ENCODE measurements at places on chromosomes 2 and 18.

DNA sequence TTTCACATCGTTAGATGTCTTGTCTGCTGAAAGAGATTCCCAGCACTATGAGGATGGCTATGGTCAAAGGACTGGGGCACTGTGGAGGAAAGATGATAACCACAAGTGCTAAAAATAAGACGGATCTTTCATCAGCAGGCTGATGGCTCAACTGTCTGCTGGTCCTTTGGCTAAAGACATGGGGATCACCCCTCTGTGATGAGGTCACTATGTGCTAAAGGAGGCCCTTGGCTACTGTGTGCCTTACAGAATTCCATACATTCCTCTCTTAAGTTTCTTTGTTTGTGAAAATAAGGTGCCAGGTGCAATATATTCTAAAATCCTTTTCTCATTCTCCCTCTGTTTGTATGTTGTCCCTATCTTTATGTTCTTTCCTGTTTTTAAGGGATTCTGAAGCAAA lies 39.7 kb upstream of the LYPD6 start:
- no peak for DNase-seq

GRCh38 chr2:2102866-2103653 lies 228.0 kb downstream of the MYT1L start:
- no peak for DNase-seq

DNA sequence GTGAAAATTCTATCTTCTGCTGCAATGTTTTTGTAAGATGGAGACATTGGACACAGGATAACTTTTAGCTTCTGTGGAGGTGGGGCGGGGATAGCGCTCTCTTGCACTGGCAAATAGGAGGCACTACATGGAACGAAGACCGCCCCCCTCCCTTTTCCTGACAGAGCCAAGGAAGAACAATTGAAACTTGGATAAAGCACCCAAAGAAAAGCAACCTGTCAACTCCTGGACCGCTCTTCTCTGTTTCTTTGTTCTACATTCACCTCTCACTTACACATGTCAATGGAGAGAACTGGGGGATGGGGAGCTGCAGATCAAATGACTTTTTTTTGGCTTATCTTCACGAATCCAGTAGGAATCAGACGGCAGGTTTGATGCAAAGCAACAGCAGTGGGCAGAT lies 126.3 kb upstream of the CHAC2 start:
- DNase-seq: no peak

- DNase-seq: no peak
These were observed 949 bp downstream of the CDC42EP3 start for GRCh38 chr2:37670378-37671008.

DNA sequence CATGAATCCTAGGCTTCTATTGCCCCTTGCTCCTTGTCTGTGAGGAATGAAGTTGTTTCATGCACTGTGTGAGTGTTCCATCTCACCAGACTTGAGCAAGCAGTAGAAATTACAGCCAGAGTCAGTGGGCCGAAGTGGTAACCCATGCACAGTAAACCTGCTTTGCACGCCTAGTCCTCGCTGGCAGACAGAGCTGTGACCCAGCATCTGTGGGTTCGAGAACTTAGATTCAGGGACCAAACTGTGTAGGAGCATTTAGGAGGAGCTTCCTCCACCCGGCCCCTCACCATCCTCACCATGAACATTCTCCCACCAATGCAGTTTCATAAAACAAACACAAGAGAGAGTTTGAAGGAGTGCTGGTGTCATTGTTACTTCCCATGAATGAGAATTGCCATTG lies 21.6 kb upstream of the TEX51 start:
- no peak for DNase-seq

GRCh38 chr2:25290811-25291495 lies 50.8 kb downstream of the DNMT3A start:
- no peak for DNase-seq

- no peak for DNase-seq
These were observed 62.6 kb downstream of the EN1 start for GRCh38 chr2:118784860-118785259.

GRCh38 chr2:224850081-224850480 lies 133.9 kb upstream of the CCDC195 start:
- DNase-seq: no peak

DNA sequence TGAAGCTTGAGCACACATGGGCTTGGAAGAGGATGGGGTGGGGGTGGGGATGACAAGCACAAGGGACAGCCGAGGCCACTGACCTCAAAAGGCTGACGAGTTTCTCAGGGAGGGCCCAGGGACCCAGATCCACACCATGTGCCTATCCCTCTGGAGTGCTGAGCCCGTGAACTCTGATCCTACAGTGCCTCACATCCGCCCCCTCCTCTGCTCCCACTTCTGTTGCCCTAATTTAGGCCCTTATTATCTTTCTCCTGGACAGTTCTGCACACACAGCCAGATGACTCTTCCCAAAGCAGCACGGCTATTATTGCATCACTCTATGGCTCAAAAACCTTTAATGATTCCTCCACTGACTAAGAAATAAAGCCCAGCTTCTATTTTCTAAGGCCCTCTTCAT lies 24.8 kb downstream of the CYRIA start:
- DNase-seq: no peak

DNA sequence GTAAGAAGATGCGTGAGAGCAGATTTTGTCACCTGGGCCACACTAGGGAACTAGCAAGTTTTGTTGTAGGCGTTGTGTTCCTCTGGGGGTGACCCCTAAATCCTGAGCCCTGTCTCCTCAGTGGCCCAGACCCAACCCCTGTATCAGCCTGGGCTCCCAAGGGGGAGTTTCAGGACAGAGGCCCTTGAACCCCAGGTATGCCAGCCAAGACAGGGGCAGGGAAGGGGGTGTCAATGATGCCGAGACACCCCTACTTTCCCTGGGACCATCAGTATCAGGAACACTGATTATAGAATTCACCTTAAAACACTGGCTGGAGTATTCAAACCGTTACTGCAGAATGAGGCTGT lies 39.1 kb upstream of the RPL31 start:
- no peak for DNase-seq

DNA sequence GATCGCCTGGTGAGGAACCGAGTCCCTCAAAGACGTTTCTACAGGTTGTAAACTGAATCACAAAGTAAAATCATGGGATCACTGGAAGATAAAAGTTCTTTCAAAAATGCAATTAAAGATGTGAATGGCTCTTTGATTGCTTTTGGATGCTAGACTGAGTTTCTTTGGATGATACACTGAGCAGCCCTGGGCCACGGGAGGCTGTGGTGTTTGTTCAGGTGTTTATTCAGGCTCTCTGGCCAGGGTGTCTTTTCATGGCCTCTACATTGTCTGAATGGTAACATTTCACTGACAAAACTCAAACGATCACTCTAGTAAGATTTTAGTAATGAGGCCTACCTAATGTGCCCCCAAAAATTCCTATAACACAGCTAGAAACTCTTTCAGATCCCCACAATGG lies 48.4 kb upstream of the SPATS2L start:
- no peak for DNase-seq

GRCh38 chr18:35511428-35511827 lies 13.7 kb upstream of the INO80C start:
- DNase-seq: no peak

- DNase-seq: no peak
These were observed 142.0 kb upstream of the GAREM1 start for GRCh38 chr18:32612651-32613050.

DNA sequence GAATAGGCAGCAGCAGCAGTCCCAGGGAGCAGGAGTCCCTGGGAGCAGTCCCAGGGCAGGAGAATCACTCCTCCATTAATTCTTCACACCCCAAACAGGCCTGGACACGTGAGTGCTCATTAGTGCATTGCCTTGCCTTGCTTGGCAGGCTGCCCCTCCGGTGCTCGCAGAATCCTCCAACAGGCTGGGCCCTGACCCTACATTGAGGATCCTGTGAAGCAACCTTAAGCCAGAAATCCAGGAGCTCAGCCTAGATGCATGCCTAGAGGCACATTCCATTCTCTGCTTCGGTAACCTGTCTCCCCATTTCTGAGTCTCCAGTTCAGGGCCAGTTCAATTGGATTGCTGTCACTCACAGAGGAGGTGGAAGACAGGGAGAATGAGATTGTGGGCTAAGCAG lies 97.4 kb upstream of the LRATD1 start:
- DNase-seq: no peak

GRCh38 chr2:84908948-84909713 lies 3.7 kb downstream of the TMSB10 start:
- DNase-seq: no peak

DNA sequence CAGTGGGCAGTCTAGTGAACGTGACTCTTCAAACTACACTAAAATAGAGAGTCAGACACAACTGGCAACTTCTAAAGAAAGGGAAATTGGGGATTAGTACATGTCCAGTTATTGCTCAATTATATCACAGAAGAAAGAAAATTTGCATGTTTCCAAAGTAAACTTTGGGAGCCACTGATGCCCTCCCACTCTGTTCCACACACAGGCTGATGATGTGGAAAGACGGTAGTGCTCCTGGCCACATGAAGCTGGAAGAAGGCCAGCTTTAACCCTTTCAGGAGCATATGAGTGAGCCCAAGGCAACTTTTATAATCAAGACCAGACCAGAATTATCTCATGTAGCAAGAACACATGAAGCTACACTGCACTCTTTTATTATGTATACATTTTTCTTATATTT lies 141.0 kb downstream of the NR4A2 start:
- DNase-seq: no peak

GRCh38 chr2:119263656-119264055 lies 40.0 kb downstream of the STEAP3 start:
- no peak for DNase-seq

GRCh38 chr2:120345608-120346007 lies 328 bp upstream of the INHBB start:
- no peak for DNase-seq

DNA sequence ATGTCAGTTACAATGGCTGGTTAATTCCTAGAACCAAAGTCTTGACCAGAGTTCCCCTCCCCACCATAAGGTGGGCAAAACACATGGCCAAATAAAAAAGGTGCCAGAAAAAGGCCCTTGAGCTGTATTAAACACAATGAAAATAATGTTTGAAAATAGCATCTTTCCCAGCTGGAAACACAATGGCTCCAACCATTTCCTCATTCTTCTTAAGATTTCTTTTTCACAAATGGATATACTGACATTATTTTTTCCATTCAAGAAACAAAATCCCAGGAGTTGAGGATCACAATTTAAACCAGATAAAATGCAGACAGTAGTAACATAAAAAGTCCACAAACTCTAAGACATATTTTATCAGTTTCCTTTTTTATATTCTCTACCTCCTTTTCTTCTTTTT lies 143.8 kb downstream of the EXOC6B start:
- DNase-seq: no peak

- peak; percentile 71 for DNase-seq
These were observed 19.1 kb downstream of the CAPG start for GRCh38 chr2:85390941-85391669.

DNA sequence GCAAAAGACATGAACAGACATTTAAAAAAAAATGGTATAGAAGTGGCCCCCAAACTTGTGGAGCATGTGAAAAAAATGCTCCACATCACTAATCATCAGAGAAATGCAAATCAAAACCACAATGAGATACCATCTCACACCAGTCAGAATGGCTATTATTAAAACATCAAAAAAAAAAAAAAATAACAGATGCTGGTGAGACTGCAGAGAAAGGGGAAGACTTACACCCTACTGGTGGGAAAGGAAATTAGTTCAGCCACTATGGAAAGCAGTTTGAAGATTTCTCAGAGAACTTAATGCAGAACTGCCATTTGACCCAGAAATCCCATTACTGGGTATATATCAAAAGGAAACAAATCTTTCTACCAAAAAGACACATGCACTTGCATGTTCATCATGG lies 164.8 kb downstream of the RIT2 start:
- no peak for DNase-seq

GRCh38 chr18:30618567-30618966 lies 424.0 kb downstream of the DSC3 start:
- DNase-seq: no peak

DNA sequence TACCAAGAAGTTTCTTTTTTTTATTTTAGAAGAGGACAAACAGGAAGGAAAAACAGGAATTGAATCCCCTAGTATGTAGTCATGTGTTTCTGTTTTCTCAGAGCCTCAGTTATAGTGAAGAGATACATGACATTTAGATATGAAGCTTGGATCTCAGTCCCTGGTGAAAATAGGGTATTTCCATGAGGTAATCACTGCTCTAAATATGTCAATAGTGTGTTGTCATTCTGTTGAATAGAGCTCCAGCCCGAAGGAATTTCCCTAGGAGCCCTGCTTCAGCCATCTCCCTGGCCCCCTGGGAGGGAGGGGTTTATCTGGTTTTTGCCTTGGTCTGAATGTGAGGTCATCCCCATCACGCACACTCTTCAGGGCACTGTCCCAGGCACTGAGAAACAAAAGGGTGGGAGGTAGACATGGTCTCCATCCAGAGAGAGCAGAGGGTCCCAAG lies 47.1 kb upstream of the REL start:
- no peak for DNase-seq

GRCh38 chr18:76752400-76752799 lies 70.0 kb upstream of the ZNF236 start:
- DNase-seq: no peak

GRCh38 chr2:12534646-12535263 lies 182.0 kb upstream of the TRIB2 start:
- DNase-seq: no peak

GRCh38 chr2:113088213-113088992 lies 20.6 kb downstream of the IL1F10 start:
- DNase-seq: no peak

GRCh38 chr18:78790960-78791359 lies 188.7 kb upstream of the SALL3 start:
- no peak for DNase-seq

DNA sequence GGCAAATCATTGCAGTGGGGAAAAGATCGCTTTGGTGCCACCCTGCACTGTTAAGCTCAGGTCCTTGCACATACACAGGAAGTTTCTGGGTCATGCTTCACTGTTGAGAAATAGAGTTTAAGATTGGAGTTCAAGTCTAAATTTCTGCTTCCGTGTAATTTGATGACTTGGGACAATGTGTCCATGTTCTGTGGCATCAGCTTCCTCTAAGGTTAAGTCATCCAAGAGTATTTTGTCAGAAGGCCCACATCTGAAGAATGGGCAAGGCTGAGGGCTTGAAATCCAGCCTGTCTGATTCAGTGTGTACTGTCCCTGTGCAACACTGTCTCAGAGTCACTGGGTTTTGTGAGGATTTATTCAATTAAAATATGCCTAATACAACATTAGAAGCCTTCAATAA lies 880.7 kb downstream of the SUCLG1 start:
- no peak for DNase-seq

DNA sequence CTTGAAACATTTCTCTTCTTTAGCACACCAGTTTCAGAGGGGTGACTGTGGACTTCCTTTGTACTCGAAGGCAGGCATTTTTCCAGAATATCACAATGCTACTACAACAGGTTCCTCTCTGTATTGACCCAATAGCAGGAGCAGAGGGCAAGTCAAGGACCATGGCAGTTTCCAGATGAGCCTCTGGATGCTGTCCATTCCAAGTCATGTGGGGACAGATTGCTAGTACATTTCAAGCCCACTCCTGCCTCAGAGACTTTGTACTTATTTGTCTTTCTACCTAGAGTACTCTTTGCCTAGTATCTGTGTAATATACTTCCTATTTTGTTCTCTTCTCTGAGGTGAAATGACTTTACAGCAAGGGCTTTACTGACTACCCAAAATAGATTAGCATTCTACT lies 373.9 kb downstream of the PIK3C3 start:
- no peak for DNase-seq

Data from A549 (cell line).